ENCODE measurements at places on chromosomes 7 and 10. TPM values are rescaled to one million over a fixed set of nuclear protein-coding genes. Genes with fewer than 3 reads are reported as not detected.

DNA sequence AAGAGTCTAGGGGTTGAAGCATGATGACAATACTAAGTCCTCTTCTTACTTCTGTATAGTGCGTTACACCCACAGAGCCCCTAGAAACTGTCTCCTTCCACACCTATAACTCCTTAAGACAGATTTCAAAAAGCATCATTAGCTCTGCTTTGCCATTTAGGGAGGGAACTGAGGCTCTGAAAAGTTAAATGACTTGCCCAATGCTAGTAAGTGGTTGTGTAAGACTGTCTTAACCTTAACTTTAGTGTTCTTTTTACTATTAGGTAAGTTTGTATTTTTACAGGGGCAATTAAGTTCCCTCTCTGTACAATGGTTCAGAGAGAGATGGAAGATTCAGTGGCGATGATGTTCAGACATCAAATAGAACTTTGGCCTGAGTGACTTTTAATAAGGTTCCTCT lies 72.7 kb upstream of the ASAH2 start:
- no peaks in the 10 kb centered on the region for H3K27me3 ChIP-seq
- H3K27ac ChIP-seq: no peak overlapping the region
- peaks cover 7% of the 10 kb centered on the region for H3K4me1 ChIP-seq
- no peak for DNase-seq

- DNase-seq: no peak
- peak overlapping the region; percentile 63 for H3K27ac ChIP-seq
- peaks cover 21% of the 10 kb centered on the region for H3K4me1 ChIP-seq
These were observed 62.6 kb downstream of the CCNY start for GRCh38 chr10:35398908-35399307.

- H3K4me1 ChIP-seq: peaks cover 77% of the 10 kb centered on the region
- peak overlapping the region; percentile 20 for H3K27ac ChIP-seq
- no peaks in the 10 kb centered on the region for H3K27me3 ChIP-seq
- H3K4me3 ChIP-seq: no peak overlapping the region
- no peak for DNase-seq
- H3K36me3 ChIP-seq: peaks cover 36% of the 10 kb centered on the region
These were observed 40.0 kb downstream of the ZCCHC24 start for GRCh38 chr10:79405221-79405994.

- H3K36me3 ChIP-seq: no peaks in the 10 kb centered on the region
- H3K4me3 ChIP-seq: no peak overlapping the region
These were observed 22.6 kb upstream of the TNS3 start for GRCh38 chr7:47604496-47604890.

DNA sequence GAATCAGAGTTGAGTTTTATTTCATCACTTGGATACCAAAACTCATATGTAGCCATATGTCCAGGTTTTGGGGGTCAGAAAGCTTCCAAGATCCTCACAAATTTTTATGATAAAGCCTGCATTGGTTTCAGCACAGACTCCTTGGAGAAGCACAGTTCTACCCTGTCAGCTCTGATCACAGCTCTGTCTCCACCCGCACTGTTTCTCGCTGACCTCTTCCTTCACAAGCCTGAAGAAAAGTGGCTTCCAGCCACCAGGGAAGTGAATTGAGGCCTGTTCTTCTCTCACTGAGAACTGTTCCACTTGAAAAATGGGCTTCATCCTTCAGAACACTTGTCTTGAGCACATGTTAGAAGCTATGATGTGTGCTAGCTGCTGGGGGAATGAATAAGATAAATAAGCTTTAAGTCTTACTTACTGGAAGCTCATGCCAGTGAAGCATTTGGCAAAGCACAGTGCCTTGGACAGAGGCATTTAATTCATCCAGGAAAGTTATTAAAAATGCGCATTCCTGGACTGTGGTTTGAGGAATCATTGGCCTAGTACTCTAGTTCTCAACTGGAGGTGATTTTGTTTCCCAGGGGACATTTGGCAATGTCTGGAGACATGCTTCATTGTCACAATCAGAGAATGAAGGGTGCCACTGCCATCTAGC lies 133.6 kb downstream of the BMPER start:
- H3K27me3 ChIP-seq: no peaks in the 10 kb centered on the region
- no peaks in the 10 kb centered on the region for H3K36me3 ChIP-seq
- peaks cover 17% of the 10 kb centered on the region for H3K4me1 ChIP-seq
- peak; percentile 48 for DNase-seq
- H3K27ac ChIP-seq: no peak overlapping the region

- H3K4me1 ChIP-seq: no peaks in the 10 kb centered on the region
- H3K27me3 ChIP-seq: peaks cover 43% of the 10 kb centered on the region
- H3K4me3 ChIP-seq: no peak overlapping the region
- H3K27ac ChIP-seq: no peak overlapping the region
These were observed 9.1 kb upstream of the CXCL12 start for GRCh38 chr10:44393834-44394547.

DNA sequence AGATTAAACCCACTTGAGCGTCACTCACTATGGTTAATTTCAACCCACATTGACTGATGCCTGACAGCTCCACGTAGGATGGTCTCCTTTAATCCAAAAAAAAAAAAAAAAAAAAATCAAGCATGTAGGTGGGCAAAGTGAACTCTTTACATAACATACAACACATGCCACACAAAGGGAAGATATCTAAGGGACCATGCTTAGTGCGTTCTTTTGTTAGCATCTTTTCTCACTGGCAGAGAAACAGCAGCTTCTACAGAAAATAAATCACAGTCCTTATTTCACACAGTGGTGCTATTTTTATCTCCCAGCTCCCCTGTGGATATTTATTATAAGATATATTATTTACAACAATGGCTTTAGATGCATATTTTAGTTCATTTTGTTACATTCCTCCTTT lies 652.0 kb upstream of the CELF2 start:
- no peak overlapping the region for H3K27ac ChIP-seq
- H3K4me1 ChIP-seq: no peaks in the 10 kb centered on the region
- no peak overlapping the region for H3K4me3 ChIP-seq
- no peak for DNase-seq
- no peaks in the 10 kb centered on the region for H3K36me3 ChIP-seq

Gene CHCHD1
- 13.9 TPM for total RNA-seq

DNA sequence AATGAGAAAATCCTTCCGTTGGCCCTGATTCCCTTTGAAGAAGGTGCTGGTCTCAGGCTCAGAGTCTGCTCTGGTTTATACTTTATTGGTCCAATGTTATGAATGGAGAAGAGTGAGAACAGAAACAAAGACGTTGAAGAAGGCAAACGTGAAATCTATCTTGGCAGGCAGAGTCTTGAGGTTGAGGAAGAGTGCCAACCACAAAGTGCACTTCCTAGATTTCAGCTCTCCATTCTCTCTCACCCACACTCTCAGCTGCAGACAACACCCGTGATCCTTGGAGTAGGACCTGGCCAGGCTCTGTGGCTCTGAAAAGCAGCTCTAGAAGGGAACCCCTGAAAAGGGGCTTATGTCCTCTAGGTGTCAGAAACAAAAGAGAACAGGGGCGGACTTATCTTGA lies 128.9 kb upstream of the PLXNA4 start:
- no peak for DNase-seq
- H3K4me1 ChIP-seq: no peaks in the 10 kb centered on the region
- H3K36me3 ChIP-seq: no peaks in the 10 kb centered on the region
- no peaks in the 10 kb centered on the region for H3K27me3 ChIP-seq
- no peak overlapping the region for H3K27ac ChIP-seq

GRCh38 chr7:155584261-155584660 lies 37.9 kb upstream of the CNPY1 start:
- DNase-seq: no peak
- no peak overlapping the region for H3K4me3 ChIP-seq
- H3K27ac ChIP-seq: no peak overlapping the region
- H3K27me3 ChIP-seq: peaks cover 2% of the 10 kb centered on the region
- no peaks in the 10 kb centered on the region for H3K36me3 ChIP-seq

DNA sequence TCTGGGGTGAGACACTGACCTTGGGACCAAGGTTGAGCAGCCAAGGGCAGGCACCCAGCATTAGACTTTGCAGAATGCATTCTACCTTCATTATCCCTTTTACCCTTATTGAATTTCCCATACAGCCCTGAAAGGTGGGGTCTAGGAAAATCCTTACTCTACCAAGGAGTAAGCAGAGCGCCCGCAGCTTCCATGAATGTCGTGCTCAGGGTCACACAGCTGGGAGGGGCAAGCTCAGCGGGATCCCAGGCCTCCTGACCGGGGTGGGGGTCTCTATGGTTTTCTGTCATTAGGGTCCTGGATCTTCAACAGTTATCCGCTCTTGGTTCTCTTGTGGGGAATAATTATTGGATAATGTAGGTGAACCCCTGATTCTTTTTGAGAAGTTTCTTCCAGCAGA lies 30.7 kb upstream of the BTBD16 start:
- peaks cover 8% of the 10 kb centered on the region for H3K36me3 ChIP-seq
- H3K4me1 ChIP-seq: no peaks in the 10 kb centered on the region

DNA sequence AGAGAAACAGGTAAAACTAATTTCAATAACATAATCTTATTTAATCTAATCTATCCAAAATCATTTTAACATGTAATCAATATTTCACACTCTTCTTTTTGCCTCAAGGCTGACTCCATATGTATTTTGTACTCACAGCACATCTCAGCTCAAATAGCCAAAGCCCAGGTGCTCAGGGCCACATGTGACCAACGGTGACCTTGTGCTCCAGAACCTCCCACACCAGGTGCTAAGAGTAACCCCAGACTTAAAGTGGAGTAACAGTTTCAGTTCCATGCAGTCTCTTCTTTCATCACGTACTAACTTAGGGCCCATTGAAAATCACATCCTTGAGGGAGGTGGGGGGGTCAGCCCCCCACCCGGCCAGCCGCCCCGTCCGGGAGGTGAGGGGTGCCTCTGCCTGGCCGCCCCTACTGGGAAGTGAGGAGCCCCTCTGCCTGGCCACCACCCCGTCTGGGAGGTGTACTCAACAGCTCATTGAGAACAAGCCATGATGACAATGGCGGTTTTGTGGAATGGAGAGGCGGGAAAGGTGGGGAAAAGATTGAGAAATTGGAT lies 47.3 kb downstream of the NCAPG2 start:
- H3K4me3 ChIP-seq: no peak overlapping the region
- no peaks in the 10 kb centered on the region for H3K4me1 ChIP-seq
- H3K36me3 ChIP-seq: peaks cover 9% of the 10 kb centered on the region
- H3K27ac ChIP-seq: no peak overlapping the region

GRCh38 chr10:44463511-44464121 lies 78.7 kb upstream of the CXCL12 start:
- no peak overlapping the region for H3K27ac ChIP-seq
- H3K4me1 ChIP-seq: peaks cover 5% of the 10 kb centered on the region
- DNase-seq: no peak
- no peak overlapping the region for H3K4me3 ChIP-seq
- H3K36me3 ChIP-seq: no peaks in the 10 kb centered on the region

DNA sequence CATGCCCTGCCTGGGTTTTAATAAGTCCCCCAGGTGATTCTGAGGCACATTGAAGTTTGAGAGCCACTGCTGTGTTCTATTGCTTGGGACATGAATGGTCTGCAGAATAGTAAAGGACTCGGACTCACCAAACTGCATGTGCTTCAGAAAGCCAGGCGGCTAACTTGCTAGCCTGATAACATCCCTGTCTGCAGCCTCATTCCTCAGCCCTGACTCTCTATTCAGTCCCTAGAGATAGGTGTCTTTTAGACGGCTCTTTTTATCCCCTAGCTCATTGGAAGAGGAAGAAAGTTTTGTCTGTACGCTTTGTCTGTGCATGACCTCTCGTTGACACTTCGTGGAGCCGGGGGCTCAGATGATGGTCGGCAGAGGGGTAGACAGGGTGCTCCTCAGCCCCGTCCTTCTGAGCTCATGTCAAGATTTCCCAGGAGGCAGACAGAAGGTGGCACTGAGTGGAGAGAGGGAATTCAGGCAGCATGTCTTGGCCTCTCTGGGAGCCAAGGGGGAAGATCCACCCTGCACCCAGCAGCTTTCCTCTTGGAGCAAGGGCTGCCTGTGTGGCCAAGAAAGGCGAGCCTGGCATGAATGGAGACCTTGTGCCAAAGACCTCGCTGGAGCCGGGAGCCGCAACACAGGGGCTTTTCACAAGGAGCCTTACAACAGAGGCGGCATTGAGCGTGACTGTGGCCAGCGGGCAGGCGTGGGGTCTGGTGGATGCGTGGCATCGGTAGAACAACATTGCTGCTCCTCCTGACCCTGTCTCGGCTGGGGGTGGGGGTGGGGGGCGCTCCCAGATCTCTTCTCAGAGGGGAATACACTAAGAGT lies 51.1 kb upstream of the PODXL start:
- H3K36me3 ChIP-seq: no peaks in the 10 kb centered on the region
- H3K4me3 ChIP-seq: no peak overlapping the region
- H3K27ac ChIP-seq: no peak overlapping the region
- peaks cover 8% of the 10 kb centered on the region for H3K27me3 ChIP-seq
- no peak for DNase-seq

- H3K4me1 ChIP-seq: no peaks in the 10 kb centered on the region
- no peak for DNase-seq
- H3K36me3 ChIP-seq: no peaks in the 10 kb centered on the region
- H3K4me3 ChIP-seq: no peak overlapping the region
- no peak overlapping the region for H3K27ac ChIP-seq
These were observed 173.6 kb downstream of the ARL4A start for GRCh38 chr7:12861070-12861469.

Gene PLEKHA1
- total RNA-seq: 12.5 TPM

- H3K36me3 ChIP-seq: no peaks in the 10 kb centered on the region
- no peak overlapping the region for H3K4me3 ChIP-seq
- no peaks in the 10 kb centered on the region for H3K4me1 ChIP-seq
- H3K27ac ChIP-seq: no peak overlapping the region
- H3K27me3 ChIP-seq: no peaks in the 10 kb centered on the region
These were observed 65.4 kb downstream of the SP8 start for GRCh38 chr7:20721086-20721810.

GRCh38 chr7:45173596-45174327 lies 16.2 kb downstream of the RAMP3 start:
- peaks cover 22% of the 10 kb centered on the region for H3K27me3 ChIP-seq
- no peaks in the 10 kb centered on the region for H3K4me1 ChIP-seq
- H3K27ac ChIP-seq: no peak overlapping the region
- no peak overlapping the region for H3K4me3 ChIP-seq
- H3K36me3 ChIP-seq: no peaks in the 10 kb centered on the region

DNA sequence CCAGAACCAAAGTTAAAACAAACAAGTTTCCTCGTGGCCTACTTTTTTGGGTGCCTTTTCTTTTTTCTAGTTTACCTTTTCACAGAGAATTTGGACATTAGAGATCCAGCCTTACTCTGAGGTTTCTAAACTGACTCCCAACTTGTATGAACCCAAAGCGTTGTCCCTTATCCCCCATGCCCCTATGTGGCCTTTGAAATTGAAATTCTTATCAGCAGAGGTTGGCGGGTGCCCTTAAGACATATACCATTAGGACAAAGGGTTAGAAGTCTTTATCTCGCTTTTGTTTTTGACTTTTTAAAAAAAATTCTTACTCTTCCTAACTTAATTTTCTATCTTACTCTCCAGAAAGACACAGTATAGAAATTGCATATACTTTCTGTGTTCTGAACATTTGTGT lies 76.3 kb upstream of the C7orf33 start:
- H3K27ac ChIP-seq: no peak overlapping the region
- no peaks in the 10 kb centered on the region for H3K36me3 ChIP-seq
- no peaks in the 10 kb centered on the region for H3K4me1 ChIP-seq
- H3K4me3 ChIP-seq: no peak overlapping the region

Gene ZFAND2A
- total RNA-seq: 9.4 TPM

- DNase-seq: no peak
- no peaks in the 10 kb centered on the region for H3K27me3 ChIP-seq
- peaks cover 7% of the 10 kb centered on the region for H3K4me1 ChIP-seq
These were observed 348.5 kb upstream of the PRKCQ start for GRCh38 chr10:6928586-6928985.
